ENCODE measurements at places on chromosomes 1 and 21. TPM values are rescaled to one million over a fixed set of nuclear protein-coding genes. Genes with fewer than 3 reads are reported as not detected.

OR2T11 gene
- total RNA-seq: not detected

AIM2 gene
- 1.8 TPM for total RNA-seq

B3GALT5 gene
- total RNA-seq: not detected

PDZK1 gene
- not detected for total RNA-seq

PWP2 gene
- total RNA-seq: 14.5 TPM

PCSK9 gene
- not detected for total RNA-seq

TSSK3 gene
- total RNA-seq: 0.48 TPM

UTS2 gene
- total RNA-seq: 0.74 TPM

CSF1 gene
- total RNA-seq: 21.2 TPM

TLR5 gene
- 0.19 TPM for total RNA-seq

All from activated naive CD8-positive, alpha-beta T cell treated with anti-CD3 and anti-CD28 coated beads for 36 hours (primary cell).